ENCODE measurements at places on chromosomes 4 and X.

DNA sequence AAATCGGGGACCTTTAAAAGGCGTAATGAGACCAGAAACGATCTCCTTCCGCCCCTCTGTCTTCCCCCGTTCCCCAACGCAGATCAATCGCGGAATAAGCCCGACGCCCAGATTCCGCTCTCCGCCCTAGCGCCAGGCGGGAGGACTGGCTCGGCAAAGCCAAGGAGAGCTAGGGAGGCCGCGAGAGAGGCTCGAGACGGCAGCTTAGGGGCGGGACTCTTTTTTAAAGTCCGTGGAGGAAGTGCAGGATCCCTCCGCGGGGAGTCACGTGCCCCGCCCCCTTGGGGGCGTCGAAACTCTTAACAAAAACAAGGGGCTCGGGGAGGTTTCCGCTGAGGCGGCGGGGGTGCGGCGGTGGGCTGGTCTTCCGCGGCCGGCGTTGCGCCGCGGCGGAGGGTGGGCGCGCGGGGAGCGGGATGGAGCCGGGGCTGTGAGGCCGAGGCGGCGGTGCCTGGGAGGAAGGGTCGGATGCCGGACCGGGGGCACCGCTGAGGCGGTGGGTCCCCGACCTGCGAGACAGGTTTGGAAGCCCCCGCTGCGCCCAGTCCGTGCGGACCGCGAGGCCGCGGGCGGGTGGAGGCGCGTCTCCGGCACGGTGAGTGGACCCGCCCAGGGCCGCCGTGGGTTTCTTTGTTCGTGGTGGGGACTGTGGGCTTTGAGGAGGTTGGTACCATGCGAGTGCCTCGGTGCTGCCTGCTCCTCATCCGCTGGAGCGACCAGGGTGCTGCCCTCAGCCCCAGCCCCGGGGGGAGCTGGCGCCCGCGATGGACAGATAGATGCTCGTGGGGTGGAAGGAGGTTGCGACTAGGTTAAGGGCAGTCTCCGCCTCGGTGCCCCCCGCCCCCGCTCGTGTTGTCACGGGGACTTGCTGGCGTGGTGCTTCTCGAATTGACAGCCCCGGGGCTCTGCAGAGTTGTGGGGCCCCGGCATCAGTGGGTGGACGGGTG lies at the start of gene CCNG2:
Gene CCNG2, plus strand, starts transcription at position 296 of the 947 bp plus-strand sequence. CDS start 1,326 bp downstream, outside the sequence.
- peak; percentile 88 for DNase-seq

DNA sequence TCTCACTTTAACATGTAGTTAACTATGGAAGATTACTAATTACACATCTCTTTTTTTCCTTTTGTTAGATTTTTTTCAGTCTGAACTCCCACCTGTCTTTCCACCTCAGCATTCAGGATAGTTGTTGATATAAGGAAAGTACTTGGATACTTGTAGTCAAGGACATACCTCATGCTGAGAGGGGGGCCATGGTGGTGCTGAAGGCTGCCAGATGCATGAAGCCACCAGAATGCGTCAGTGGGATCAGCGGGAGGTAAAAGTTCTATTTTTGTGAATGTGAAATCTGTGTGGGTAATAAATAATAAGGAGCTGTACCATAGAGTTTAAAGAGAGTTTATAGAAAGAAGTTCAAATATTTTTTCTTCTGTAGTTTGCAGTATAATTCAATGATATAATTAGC lies 13.1 kb upstream of the NDST4 start:
- no peak for DNase-seq

DNA sequence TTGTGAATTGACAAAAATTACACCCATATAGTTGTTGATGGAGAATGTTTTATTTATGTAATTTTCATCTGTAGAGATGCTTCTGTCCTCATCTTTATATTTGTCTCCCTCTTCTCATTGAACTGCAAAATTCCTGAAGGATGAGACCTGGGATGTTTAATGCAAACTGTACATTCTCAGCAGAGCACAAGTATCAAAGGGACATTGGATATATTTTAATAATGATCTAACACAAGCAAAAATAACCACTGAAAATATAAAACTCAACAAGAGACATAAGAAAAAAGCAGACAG lies 28.6 kb downstream of the UGDH start:
- no peak for DNase-seq

DNA sequence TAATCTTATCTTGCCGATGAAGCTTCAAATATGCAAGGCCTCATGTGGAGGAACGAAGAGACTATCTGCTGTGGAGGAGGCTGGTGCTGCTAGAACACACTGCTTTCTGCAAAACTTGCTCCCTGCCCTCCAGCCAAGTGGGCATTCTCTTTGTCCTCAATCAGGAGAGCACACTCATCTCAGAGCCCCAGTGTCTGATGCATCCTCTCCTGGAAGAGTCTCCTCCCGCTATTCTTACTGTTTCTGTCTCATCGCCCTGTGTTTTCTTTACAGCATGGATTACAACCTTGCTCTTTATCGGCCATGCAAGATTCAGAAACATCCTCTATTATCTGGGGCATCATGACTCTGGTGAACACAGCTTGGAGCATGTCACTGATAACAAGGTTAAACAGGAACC lies 68.2 kb upstream of the MTNR1A start:
- no peak for DNase-seq

- no peak for DNase-seq
Observed at GRCh38 chrX:22220941-22221340, 51.8 kb upstream of the CBLL2 start.

DNA sequence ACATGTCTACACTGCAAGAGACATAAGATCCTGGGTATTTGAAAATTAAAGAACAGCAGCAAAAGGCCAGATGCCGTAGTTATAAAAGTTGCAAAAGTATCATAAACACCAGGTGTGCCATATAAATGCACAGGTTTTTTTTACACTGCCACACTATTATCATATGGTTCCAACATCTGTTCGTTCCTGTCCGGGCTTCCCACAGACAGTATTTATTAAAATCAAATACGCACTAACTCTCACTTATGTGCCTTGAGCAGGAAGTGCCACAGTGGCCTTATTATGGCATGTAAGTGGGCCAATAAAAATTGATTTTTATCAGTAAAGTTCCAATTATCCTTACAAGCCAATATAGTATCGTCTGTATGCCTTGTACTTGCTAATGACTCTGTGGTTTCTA lies 873.2 kb downstream of the RPA4 start:
- DNase-seq: no peak

GRCh38 chr4:48832571-48832970 lies 1.7 kb downstream of the OCIAD1 start:
- DNase-seq: no peak

DNA sequence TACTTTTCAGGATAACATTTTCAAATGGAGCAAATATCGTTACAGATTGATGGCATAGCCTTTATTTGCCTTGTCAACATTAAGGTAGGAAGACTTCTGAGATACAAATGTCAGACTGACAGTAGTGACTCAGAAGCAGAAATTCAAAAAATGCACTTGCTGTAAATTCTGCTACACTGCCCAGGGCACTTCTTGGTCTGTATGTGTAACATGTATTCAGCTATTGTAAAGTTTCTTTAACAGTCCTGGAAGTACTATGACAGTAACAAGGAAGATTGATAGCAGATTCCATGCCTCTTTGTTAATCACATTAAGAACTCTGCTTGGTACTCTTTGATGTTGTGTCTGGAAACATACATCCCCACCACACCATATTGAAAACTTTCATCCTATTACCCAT lies 69.6 kb upstream of the PCDH18 start:
- no peak for DNase-seq

- no peak for DNase-seq
Observed at GRCh38 chr4:151035328-151035727, 20.2 kb upstream of the LRBA start.

DNA sequence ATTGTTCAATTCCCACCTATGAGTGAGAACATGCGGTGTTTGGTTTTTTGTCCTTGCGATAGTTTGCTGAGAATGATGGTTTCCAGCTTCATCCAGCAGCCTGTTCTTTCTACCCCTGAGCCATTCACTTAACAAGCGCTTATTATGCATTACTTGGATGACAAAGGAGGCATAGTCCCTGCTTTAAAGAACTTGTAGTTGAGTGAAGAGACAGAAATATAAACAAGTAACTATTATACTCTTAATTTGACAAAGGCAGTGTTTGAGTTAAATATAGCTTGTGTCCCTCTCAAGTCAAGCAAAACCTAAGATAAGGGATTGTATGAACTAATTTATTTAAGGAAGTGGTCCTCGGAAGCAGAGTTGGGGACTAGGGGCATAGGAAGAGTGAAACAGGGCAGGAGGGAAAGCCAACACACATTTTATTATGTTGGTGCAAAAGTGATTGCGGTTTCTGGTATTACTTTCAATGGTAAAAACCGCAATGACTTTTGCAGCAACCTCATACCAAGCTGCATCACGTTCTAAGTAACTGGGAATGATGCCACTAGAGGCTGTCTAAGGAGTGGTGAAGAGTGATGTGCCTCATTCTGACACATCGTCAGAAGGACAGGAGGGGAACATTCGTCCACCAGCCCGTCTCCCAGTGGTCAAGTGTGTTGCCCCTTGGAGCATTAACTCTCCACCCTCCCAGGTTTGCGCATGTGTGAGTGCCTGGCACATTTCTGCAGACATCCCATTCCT lies 41.8 kb downstream of the QDPR start:
- DNase-seq: no peak

DNA sequence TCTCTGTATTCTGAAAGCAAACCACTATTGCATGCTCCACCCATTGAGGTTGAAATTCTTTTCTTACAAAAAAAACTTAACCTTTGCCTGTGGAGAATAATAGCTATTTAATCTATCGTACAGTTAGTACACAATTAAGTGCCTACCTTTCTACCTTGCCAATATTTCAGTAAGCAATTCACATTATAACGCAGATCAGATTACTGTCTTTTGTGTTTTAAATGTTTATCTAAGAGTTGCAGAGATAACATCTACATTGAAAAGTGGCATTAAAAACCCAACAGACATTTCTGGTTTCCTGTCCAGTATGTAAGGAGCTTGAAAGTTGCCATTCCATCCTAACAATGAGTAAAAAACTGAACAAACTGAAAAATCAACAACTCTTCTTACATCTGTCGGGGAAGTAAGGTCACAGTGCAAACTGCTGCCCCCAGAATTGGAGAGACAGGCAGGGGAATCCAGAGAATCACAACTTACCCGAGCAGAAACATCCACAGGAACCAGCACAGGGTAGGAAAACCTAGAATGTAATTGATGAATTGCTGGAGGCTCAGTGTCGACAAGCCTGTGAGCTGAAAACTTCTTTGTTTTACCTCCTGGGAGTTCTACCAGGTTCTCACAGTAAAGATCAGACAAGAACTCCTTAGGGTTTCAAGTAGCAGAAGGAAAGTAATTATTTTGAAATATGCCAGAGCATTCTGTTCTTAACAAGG lies 27.3 kb upstream of the ACSL4 start:
- DNase-seq: no peak

DNA sequence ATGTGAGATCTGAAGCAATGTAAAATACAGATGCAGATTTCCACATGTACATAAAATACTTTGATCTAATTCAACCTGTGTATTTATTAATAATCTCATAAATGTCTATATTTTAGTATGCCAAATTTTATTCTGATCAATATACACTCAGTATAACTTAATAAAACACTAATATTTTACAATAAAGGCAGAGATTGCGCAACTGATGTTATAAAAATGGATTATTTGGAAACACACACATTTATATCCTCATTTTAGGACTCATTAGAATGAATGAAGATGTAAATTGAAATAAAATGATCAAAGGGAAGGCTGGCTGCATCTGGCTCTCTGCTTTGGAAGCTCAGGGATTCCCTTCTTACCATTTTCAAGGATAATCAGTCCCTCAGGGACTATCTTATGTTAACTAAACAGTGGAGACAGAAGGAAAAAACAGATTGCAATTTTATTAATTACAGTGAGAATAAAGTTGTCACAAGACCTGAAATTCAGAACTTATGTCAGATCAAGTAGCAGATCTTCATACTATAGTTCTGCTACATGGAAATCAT lies 900.9 kb upstream of the EPHA5 start:
- no peak for DNase-seq

DNA sequence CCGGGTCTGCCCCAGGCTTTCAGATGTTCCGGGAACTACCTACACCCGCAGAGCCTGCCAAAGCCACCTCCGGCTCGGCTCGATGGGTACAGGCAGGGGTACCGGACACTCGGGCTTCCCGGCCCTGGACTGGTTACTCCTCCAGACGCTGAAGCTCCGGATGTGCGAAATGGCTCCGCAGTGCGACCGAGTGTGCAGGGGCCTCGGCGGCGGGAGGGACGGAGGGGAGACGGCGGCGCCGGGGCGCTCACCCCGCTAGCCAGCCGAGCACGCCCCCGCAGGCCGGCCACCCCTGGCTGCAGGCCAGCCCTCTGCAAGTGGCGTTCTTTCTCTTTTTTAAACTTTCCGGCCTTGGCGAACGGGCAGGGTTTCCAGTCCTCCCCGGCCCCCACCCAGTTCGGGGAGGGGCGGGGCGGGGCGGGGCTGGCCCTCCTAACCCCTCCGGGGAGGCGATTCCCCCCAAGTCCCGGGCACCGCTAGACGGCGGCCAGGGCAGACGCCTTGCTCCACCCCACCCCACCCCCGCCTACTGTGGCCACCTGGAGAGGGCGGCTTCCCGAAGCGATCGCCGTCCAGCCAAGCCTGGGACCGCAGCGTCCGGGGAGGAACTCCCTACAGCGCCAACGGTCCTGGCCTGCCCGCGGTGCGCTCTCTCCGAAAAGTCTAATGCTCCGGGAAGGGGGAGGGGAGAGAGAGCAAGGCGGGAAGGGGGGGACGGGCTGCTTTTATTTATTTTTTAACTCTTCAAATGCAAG lies 7.5 kb downstream of the BCOR start:
- no peak for DNase-seq

- DNase-seq: no peak
Observed at GRCh38 chrX:152658302-152658701, 20.6 kb downstream of the GABRQ start.

- DNase-seq: no peak
Observed at GRCh38 chr4:19379191-19379708, 872.5 kb upstream of the SLIT2 start.

DNA sequence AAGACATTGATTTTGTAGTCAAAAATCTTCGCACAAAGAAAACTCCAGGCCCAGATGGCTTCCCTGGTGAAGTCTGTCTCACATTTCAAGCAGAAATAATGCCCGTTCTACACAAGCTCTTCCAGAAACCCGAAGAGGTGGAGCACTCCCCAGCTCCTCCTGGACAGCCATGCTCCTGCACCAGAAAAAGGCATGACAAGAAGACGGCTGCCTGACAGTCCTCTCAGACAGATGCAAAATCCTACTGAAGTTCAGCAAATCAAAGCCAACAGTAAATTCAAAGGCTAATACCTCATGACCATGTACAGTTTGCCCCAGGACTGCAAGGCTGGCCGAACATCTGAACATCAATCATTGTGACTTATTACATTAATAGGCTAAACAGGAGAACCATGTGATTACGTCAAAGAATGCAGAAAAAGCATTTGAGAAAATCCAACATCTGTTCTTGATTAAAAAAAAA lies 30.8 kb upstream of the MXD4 start:
- no peak for DNase-seq

GRCh38 chr4:137213372-137214173 lies 318.7 kb downstream of the PCDH18 start:
- DNase-seq: no peak

GRCh38 chr4:144494280-144494679 lies 151.7 kb upstream of the HHIP start:
- DNase-seq: no peak
